G401 (cell line): ENCODE measurements at places on chromosomes 4 and X.

DNA sequence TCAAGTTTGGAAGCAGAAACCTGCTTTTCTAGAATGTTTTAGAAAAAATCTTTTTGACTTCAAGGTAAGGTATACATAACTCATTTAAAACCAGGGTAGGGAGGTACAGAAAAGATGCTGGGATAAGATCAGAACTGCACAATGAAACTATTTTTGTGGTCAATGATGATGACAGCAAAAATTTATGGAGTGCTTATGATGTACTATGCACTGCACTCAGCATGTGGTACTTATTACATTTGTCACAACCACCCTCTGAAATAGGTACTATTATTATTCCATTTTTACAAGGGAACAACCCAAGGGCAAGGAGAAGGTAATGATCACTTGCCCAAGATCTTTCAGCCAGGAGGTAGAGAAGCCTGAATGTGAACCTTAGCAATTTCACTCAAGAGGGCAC, 8.0 kb downstream of the GPM6B start:
- DNase-seq: no peak

- DNase-seq: peak; percentile 29
Observed at GRCh38 chrX:21816136-21816535, 23.3 kb upstream of the MBTPS2 start.

- no peak for DNase-seq
Observed at GRCh38 chr4:74395633-74396032, 30.7 kb downstream of the EREG start.

DNA sequence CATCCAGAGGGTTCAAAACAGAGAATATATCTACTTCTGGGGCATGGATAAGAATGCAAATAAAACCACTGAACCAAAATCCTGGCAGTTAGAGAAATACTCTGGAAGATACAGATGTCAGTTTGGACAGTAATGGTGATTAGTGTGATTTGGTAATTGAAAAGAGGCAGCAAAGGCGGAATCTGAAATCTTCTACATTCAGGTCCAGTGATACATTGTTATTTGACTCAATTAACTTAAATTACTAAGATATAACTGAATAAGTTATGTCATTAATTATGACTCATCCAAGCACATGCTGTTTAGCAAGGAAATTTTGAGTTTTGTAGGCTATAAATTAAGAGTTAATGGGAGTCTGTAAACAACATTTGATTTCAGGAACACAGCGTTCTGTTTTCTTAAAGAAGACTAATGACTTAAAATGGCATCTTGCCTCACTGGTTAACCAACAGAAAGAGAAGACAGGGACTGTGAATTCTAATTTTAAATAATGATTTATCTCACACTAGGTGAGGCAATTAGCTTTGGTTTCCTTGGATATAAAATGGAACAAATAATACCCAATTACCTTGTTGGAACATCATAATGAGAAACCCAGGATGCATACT, 937.1 kb downstream of the PDHA2 start:
- DNase-seq: no peak

DNA sequence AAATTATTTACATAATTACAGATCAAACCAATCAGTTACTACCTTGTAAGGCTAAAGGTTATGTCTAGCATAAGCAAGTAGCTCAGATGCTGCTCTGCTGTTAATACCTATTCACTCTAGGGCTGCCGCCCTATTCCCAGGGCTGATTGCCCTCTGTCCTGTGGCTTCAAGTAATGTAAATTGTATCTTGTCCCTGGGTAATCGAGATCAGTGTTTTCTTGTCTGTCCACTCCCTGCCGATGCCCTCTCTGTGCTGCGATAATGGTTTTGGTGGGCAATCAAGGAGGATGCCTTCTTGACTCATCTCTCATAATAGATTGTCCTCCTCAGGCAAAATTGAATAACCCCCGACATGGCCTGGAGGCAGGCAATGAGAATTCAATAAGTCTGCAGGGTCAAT, 641.0 kb upstream of the PITX2 start:
- DNase-seq: no peak

DNA sequence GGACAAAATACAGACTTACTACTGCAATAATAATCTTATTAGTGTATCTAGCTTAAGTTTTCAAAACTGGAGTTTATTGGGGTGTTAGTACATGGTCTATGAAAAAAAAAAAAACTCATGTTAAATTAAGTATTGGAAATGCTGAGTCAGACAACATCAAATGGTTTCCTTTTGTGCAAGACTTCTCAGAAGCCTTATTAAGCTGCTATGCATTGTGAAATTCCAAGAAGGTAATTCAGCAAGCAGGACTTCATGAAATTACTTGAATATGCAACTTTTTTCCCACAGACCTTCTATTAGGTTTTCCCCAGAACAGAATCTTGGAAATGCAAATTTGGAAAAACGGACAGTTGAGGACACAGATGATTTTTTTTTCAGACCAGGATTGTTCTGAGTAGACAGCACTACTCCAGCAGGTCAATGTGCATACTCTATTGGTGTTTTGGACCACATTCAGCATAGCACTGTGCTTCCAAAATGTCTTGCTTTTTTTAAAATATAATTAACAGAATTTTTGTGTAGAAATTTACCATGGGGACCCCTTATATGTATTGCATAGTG, 568.8 kb upstream of the TENM3 start:
- DNase-seq: no peak
